ENCODE measurements at places on chromosomes 16 and 17.

DNA sequence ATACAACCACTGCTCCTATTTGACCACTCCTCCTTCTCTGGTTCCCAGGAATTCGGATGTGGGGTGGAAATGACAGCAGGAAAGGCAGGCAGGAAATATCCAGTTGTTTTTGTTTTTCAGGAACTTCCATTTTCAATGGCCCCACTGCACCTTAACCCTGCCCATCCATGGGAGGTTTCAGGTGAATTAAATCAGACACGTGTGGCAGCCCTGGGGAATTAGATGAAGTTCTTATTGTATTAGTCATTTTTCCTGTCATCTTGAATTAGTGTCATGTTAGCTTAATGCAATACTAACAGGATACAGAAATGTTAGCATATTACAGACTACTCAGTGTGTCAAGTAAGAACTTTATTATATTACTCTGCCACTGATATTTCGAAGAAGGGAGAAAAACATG, 146.4 kb downstream of the CHD9NB start:
- no peak for DNase-seq

DNA sequence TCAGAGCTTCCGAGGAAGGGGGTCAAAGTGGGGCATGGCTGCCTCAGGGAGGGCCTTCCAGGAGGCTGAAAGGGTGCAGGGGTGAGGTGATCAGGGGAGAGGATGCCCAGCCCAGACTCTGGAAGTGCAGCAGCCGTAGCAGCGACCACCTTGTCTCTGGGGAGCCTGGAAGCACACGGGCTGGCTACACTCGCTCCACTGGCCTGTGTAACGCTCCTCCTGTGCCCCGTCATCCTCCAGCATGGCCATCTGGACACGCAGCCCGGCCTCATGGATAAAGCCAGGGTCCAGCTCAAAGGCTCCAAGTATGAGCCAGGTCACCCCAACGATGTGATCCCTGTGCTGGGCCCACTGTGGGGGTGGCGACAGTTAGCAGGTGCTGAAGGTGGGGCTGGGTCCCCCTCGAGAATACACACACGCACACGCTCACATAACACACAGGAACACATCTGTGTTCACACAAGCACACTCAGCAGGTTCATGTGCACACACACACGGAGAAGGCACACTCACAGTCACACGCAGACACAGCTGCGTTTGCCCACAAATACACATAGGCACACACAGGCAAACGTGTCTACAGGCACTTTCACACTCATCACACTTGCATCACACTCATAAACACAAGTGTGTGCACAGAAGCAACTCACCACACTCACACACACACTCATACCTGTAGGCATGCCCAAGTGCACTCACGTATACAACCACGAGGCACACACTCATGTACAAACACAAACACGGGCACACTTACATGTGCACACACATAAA, 19.3 kb downstream of the POLR3K start:
- no peak for DNase-seq

GRCh38 chr17:61482467-61482866, 30.2 kb downstream of the TBX4 start:
- no peak for DNase-seq

DNA sequence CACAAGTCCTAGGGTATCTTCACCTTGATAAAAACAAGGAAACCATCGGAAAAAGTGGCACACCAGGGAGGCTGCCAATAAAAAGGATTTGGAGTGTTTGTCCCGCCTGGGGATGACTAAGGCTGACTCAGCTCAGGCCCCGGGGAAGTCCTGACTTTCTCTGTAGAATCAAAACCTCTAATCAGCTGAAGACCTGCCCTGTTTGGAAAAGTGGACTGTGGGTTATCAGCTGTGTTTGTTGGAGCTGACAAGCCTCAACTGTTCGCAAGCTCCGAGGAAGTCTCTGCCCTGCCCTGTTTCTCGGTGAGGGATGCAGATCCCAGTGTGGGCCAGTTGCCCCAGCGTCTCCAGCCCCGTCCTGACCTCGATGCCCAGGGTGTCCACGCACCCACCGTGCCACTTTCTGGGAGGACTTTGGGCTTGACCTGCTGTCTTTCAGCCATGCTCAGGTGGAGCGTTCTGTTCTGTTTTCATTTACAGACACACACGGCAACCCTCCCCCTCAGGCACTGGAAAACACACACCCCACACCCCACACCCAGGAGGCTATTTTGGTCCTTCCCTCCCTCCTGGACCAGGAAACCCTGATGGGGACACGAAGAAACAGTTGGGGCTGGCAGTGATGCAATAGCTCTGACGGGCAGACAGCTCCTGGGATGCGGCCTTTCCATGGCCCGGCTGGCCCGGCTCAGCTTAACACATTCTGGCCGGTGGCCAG, 27.6 kb upstream of the PITPNA start:
- DNase-seq = no peak

DNA sequence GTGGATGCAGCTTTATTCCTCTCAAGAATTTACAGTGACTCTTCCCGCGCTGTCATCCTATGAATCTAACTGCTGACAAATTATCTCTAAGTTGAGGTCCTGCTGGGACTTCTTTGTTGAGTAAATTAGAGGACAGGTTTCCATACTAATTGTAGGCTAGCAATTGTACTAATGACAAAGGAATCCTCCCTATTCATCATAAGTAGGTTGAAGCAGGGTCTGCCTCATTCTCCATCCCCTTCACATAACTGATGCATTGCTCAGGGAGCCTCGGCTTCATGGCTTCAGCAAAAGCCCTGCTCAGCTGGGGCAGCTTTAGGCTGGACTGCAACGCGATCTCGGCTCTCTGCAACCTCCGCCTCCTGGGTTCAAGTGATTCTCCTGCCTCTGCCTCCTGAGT, 83.1 kb upstream of the IRX6 start:
- no peak for DNase-seq

- DNase-seq = no peak
These were observed 43.9 kb downstream of the PITPNC1 start for GRCh38 chr17:67420994-67421393.

DNA sequence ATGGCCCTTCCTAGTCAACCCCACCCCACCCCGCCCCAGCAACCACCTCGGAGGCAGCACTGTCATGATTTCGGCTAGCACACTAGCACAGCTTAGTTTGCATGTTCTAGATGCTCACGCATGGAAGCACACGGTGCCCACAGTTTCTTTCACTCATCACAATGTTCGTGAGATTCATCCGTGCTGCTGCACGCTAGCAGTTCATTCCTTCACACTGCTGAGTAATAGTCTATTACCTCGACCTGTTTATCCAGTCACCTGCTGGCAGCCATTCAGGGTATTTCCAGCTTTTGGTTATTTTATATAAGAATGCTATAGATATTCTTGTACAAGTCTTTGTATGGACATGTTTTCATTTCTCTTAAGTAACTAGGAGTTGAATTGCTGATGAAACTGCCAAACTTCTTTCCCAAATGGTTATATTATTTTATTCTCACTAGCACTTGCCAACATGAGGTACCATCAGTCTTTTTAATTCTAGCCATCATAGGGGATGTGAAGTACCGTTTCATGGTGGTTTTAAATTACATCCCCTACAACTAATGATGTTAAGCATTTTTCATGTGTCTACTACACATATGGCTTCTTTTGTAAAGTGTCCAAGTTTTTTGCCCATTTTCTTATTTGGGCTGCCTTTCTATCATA, 75.7 kb downstream of the CYTH1 start:
- DNase-seq = no peak

DNA sequence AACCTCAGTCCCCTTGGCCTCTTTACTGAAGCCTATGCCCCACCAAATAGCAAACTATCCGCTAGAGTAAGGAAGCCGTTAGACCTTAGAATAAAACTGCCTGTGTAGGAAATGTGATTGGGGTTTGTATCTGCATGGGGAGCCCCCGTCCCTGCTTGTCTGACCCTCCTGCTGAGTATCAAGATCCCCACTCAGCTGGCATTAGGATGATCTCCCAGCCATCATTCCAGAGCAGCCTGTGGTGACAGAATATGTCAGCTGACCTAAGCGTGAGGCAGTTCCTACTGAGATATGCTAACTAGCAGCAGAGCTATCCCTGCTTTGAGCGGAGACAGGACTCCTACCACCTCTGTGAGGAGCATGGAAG, 645 bp upstream of the GFOD2 start:
- DNase-seq = peak; percentile 53

- peak; percentile 36 for DNase-seq
These were observed 2.8 kb downstream of the TOB1 start for GRCh38 chr17:50863221-50863843.

GRCh38 chr16:2005646-2006045, 4.0 kb downstream of the ZNF598 start:
- no peak for DNase-seq

DNA sequence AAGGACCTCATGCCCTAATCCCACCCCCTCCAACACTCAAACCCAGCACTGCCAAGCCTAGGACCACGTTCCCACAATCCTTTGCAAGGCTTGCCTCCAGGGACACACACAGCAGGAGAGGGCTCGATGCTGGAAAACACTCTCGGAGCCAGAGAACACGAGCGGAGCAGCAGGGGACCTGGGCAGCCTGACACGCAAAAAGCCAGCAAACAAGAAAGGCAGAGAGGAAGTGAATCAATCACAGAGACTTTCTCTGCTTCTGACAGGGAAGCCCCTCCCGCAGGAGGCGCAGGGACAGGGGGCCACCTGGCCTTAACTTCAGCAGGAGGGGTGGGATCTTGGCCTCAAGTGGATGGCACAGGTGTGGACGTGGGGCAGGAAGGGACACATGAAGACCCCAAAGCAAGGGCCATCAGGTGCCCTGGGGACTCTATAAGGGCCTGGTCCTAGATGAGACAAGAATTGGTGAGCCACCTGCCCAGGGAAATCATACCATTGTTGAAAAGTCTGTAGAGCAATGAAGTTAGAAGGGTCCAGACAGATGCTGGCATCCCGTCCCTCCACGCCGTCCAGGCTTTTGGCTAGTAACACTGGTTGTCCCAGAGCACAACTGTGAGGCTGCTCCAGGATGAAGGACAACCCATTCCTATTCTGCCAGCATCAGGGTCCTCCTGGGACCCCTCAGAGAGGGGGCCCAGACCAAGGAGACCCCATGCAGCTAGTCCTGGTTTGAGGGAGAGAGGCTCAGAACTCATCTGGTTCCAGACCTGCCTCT, 2.2 kb downstream of the SDK2 start:
- DNase-seq = no peak

GRCh38 chr16:89484041-89484501, 6.3 kb downstream of the ANKRD11 start:
- no peak for DNase-seq

DNA sequence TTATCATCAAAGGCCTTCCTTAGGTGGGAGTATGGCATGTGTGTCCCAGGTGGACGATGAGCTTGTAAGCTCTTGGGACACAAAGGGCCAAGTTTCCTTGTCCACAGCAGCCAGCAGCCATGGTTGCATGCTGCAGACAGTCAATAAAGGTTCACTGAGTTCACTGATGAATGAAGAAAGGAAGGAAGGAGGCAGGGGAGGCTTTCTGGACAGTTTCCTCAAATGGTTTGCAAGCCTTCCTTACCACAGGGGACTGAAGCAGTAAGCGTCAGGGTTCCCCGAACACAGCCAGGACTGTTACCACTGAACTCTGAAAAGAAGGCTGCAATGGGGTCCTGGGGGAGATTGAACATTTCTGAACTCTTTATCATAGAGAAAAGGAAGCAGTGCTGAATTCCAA, 111.1 kb downstream of the GAS7 start:
- DNase-seq = no peak

- no peak for DNase-seq
These were observed 68.8 kb downstream of the AMFR start for GRCh38 chr16:56356276-56357240.

DNA sequence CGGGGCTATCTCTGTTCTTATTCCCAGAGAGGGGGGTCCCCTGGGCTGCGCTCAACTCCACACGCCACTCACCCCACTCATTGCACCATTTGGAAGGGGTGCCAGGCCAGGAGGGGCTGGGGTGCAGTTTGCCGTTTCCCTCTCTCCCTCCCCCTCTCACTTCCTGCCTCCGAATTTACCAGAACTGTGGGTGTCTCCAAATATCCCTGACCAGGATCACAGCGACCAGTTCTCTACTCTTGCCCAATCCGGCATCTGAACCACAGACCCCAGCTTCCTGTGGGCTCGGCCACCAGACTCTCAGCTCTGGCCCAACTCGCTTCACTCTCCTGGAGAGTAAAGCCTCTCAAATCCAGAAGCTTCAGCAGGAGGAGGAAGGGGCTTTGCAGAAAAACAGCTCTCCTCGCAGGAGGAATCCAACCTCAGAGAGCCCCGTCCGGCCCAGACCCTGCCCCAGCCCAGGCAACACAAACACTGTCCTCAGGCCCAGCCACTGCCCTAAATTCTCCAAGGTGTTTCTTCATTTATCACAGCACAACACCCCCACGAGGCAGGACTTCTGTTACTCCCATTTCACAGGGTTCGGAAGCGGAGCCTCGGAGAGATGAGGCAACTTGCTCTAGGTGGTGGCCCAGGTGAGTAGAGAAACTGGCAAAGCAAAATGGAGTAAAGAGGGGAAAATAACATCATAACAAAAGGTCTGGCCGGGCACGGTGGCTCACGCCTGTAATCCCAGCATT, 423 bp upstream of the ASGR2 start:
- DNase-seq = peak; percentile 9

GRCh38 chr17:32102646-32103186, 39.6 kb upstream of the RHOT1 start:
- DNase-seq = no peak

GRCh38 chr17:78110363-78111015, 18.1 kb downstream of the TMC6 start:
- DNase-seq = no peak

DNA sequence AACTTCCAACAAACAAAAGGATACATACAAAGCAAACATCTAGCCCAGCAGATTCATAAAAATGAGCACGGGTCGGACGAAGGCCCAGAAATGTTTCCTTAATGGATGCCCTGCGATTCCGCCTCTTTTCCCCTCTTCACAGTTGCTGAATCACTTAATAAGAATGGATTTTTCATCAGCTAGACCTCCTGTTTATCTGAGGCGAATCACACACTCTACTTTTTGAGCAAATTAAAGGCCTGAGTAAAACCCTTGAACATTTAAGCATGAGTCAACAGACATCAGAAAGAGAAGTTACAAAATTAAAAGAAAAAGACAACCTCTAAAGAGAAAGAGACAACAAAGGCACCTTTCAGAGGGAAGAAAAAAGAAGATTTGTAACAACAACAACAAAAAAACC, 44.7 kb downstream of the HS3ST3A1 start:
- no peak for DNase-seq

DNA sequence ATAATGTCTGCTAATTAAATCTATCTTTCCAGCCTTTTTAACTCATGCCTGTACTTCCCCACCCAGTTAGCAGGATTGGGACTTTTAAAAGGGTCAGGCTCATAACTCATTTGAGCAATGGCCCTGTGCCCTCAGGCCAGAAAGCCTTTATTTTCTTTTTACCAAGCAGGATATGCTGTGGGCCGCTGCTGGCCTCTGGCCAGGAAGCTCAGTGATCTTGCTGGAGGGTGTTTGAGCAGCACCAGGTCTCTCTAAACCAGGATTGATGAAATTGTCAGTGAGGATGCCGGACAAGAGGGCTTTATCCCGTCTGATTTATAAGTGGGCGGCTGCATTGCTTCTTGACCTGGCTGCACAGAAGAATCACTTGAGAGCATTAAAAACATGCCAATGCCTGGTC, 187.8 kb downstream of the RAB11FIP4 start:
- DNase-seq = no peak

Data from anterior cingulate cortex (tissue), 58 donors.